ENCODE measurements at places on chromosomes 6 and 20.

- no peak for DNase-seq
These were observed 57.9 kb downstream of the HIVEP1 start for GRCh38 chr6:12069891-12070529.

DNA sequence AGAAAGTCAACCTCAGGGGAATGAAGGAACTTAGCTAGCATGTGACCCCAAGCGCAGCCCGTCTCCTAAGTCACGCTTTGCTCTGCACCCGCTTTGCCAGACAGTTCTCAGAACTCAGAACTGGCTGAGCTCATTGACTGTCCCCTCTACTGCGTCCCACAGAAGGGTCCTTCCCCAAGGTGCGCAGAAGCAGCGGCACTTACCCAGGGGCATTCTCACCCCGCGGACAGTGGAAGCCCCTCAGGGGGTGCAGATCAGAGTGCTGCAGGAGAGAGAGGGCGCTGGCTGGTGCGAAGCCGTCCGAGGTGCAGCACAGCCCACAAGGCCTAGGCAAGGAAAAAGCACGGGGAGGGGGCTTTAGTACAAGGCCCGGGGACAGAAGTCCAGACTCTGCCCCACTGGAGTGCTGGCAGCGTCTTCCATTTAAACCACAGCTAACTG lies 807 bp downstream of the SNHG17 start:
- DNase-seq: no peak

GRCh38 chr6:43144879-43145278 lies 26.2 kb upstream of the SRF start:
- DNase-seq: no peak

GRCh38 chr20:51749674-51750036 lies 18.5 kb downstream of the ATP9A start:
- DNase-seq: no peak

DNA sequence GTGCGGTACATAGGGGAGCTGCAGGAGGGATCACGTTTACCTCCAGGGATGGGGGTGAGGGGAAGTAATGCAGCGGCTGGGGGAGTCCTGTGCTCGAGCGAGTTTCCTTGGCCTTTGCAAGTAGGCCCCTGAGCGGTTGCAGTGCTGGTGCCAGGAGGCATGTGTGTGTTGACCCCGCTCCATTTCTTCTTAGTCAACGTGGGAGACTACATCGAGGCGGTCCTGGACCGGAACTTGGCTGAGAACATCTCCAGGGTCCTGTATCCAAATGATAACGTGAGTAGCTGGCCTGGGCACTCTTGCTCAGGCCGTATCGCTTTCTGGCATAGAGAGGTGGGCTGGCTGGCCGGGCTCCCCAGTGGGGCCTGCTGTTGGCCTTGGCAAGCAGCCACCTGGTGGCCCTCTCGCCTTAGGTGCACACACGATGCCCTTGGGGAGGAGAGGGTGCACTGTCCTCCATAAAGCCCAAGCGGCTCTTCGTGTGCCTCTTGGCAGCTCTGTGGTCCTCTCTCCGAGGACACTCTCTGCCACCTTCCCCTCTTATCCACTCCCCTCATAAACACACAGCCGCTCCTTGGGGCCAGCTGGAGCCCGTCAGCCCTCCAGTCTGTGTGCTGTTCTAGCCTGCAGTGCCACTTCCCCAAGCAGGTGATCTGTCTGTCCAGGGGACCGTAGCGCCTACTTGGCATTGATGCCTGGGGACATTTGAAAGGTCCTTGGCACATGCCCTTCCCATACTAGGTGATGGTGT lies 29.3 kb downstream of the PYGB start:
- DNase-seq: no peak

GRCh38 chr6:152078804-152079203 lies 271.3 kb downstream of the ESR1 start:
- DNase-seq: no peak

- DNase-seq: no peak
These were observed 29.8 kb downstream of the PSMB9 start for GRCh38 chr6:32883789-32884188.

GRCh38 chr6:130364224-130364780 lies 1.5 kb upstream of the TMEM200A start:
- no peak for DNase-seq

- no peak for DNase-seq
These were observed 122.9 kb upstream of the SLC22A23 start for GRCh38 chr6:3579652-3580175.

DNA sequence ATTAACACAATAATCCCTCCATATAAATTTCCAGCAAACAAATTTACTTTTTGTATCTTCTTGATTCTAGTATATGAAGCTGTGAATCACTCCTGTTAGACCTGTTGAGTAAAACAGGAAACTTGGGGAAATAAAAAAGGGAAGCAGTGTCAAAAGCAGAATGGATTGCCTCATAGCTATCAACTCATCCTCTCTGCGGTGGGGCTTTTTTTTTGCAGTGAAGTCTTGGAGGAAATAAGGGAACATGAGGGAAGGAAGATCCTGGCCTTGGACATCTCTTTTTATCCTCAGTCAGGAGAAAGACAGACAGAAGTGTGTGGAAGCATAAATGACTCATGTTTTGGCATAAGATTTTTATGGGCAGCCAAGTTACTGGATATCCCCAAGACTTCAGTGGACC lies 332.5 kb downstream of the TFAP2A start:
- DNase-seq: no peak

GRCh38 chr6:157800420-157801237 lies 22.4 kb upstream of the SNX9 start:
- no peak for DNase-seq

- DNase-seq: no peak
These were observed 76.4 kb downstream of the SMLR1 start for GRCh38 chr6:130903602-130904001.

DNA sequence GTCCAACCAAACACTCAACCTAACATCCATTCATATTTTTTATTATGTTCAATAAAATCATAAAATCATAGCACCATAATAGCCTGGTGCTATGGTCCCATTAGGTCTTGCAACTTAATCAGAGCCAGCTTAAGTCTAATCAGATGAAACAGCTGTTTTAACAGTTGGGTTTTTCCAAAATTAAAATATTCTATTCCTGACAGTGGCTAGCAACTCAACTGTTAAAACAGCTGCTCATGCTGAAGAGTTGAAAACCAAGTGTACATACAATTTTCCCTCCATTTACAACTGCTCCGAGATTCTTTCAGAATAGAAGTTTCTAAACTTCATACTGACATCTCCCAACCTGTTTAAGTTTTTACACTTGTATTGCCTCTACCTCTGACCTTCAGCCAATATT lies 89.5 kb downstream of the UBE3D start:
- DNase-seq: no peak

DNA sequence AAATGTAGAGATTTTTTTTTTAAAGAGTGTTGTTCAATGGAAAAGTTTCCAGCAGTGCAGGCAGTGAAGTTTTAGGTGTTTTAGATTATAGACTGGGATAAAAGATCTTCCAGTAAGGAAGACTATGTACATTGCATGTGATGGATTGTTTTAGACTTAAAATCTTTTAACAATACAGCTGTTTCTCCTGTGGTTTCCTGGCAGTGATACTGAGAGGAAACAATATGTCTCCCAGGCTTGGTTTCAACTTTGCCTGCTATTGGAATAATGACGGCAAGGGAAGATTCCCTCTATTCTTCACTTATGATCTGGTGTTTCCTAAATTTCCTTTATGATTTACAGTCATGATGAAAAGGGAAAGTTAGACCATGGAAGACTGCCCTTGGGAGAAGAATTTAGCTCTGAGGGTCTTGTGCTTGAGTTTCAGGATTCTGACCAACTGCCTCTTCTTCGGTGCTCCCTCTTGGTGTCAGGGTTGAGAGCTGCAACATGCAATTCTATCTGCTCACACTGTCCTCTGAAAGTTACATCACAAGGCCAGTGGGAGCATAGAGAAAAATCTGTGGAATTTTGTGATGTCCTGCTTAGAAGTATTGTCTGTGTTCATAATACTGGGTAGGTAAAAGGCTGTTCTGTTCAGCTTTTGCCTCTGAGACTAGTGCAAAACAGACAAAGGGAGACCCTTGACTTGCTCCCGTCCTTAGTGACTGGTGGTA lies 262.8 kb upstream of the MAN1A1 start:
- no peak for DNase-seq

DNA sequence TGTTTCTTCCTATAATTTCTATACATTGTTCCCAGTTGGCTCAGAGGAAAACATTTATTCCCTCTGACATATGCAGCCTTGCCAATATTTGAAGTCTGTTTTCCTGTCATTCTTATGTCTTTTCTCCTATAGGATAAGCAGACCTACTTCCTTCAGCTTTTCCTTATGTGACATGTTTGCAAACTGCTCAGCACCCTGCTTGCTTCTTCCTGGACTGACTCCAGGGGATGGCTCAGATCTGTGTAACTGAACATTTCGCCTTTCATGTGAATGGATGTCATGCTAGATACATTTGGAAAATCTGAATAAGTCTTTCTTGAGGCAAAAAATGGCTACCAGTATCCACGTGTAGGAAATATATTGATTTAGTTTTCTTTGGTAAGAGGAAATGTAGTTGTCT lies 113.2 kb downstream of the CARMIL1 start:
- DNase-seq: no peak

- DNase-seq: no peak
These were observed 96.0 kb upstream of the CNKSR3 start for GRCh38 chr6:154606457-154606856.

- DNase-seq: no peak
These were observed 149.3 kb upstream of the FOXQ1 start for GRCh38 chr6:1162367-1163275.

DNA sequence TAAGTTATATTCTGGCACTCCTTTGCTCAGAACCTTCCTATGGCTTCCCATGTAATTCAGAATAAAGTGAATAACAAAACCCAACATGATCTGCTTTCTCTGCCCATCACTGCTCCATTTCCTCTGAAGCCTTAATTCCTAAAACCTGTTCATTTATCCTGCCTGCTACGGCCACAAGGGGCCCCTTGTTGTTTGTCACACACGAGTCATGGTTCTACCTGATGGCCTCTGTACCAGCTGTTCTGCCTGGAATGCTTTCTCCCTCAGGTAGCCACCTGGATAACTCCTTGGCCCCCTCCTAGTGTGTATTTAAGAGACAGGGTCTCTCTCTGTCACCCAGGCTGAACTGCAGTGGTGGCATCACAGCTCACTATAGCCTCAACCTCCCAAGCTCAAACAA lies 26.8 kb downstream of the ERGIC3 start:
- peak; percentile 45 for DNase-seq

- no peak for DNase-seq
These were observed 184.1 kb downstream of the MBOAT1 start for GRCh38 chr6:20028143-20028542.

GRCh38 chr6:167748046-167748445 lies 78.7 kb upstream of the AFDN start:
- no peak for DNase-seq

GRCh38 chr20:51600016-51600420 lies 57.5 kb upstream of the NFATC2 start:
- no peak for DNase-seq

DNA sequence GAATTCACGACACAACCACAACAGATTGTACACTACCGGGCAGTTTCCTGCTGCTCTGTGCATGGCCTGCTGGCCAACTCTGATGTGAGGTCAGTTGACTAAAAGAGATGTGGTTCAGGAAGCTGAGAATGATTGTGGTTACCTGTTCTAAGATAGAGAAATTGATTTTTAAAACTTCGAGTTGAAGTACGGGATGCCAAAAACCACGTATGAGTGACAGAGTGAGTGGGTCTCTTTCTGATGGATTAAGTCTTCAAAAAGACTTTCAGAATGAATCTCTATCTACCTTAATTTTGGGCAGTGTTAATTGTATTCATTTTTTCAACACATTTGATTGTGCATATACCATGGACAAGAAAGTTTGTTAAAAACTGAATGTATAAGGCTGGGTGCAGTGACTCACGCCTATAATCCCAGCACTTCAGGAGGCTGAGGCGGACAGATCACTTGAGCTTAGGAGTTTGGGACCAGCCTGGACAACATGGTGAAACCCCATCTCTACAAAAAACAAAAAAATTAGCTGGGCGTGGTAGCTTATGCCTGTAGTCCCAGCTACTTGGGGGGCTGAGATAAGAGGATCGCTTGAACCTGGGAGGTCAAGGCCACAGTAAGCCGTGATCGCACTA lies 121.2 kb downstream of the SGK1 start:
- no peak for DNase-seq

DNA sequence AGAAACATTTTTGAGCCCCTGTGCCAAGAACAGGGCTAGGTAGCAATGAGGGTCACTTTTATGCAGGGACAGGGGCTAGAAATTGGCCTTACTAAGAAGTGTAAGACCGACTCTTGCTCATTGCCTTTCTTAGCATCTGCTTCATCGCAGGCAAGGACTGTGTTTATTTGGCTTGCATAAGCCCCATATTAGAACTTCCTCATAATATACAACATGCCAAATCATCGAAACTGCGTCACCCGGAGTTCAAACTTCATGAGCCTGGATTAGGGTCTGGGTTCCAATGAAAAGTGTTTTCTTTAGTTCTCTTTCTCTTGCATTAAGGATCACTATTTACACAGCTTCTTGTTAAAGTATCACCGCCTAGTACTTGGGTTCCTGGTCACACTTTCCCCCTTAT lies 977 bp upstream of the SMAP1 start:
- no peak for DNase-seq

DNA sequence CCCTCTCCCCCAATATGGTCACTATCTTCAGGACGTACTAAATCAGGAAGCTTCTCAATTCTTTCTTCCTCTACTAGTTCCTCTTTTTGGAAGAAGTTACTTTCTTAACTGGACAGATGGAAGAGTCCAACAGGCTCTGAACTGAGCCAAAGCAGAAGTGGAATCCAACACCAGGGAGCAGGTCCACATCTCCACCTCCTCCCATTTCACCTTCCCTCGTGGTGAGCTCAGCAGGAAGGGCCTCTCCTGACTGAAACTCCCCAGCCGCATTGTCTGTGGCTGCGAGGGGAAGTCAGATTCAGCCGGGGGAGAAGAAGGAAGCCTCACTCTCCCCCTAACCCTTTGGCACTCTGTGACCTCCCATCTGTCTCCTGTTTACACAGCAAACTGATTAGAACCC lies 63.8 kb upstream of the UST start:
- no peak for DNase-seq

DNA sequence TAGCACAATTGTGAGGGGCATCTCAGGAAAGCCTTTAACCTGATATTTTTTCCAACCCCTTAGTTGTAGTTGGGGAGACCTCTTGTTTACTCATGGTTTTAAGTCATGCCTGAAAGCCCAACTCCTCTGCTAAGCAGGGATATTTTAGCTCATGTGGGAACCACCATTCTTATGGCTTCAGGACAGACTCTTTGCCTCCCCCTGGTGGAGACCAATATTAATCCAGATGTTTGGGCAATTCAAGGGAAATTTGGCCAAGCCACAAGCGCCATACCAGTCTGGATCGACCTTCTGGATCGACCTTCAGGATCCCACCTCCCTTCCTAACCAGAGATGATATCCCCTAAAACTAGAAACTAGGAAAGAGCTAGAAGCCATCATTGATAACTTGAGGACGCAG lies 211.2 kb downstream of the C6orf118 start:
- DNase-seq: peak; percentile 33

GRCh38 chr6:70415247-70415646 lies 1.9 kb downstream of the FAM135A start:
- DNase-seq: no peak

DNA sequence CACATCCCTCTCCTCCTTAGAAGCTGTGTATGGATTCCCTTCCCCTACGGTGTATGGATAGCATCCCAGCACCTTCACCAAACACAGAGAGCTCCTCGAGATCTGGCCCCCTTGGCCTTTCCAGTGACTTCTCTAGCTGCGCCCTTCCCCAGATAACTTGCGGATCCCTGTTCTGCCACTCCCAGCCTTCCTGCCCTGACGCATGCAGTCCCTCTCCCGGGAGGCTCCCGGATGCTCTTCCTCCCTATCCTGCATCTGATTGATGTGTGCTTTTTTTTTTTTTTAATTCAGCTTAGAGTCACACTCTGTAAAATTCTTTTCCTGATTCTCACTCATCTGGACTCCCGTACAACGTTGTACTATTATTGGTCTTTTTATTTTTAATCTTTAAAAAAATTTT lies 44.8 kb downstream of the GCNT2 start:
- no peak for DNase-seq

Data from HEK293T (cell line).